T1000 (cell line): ENCODE measurements at places on chromosomes 7 and 10.

GRCh38 chr10:74145133-74145532 lies 5.5 kb downstream of the AP3M1 start:
- DNase-seq, result no peak

- DNase-seq, result peak; percentile 51
Measured at GRCh38 chr7:140640727-140641523, at the start of gene DENND2A. TSS of gene DENND2A (minus strand) at chr7:140640813. CDS start at chr7:140602397, 38,416 bp downstream.

DNA sequence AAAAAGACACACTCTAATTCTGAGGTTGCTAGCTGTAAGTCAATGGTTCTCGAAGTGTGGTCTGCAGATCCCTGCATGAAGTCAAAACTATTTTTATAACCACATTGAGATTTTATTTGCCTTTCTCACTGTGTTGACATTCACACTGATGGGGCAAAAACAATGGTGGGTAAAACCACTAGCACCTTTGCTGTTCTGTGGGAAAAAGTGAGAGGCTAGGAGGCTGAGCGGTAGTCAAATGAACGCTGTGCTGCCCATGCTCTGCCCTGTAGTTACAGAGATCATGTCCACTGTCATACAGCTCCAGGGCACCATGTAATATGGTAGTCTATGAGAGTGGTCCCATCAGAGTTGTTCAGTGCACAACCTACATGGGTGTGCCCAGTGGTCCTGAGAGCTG lies 21.6 kb upstream of the PDCD4 start:
- DNase-seq, result no peak

GRCh38 chr7:32059289-32060011 lies 10.8 kb downstream of the PDE1C start:
- no peak for DNase-seq

- DNase-seq, result no peak
Measured at GRCh38 chr7:156680281-156680680, 39.7 kb downstream of the RNF32 start.

DNA sequence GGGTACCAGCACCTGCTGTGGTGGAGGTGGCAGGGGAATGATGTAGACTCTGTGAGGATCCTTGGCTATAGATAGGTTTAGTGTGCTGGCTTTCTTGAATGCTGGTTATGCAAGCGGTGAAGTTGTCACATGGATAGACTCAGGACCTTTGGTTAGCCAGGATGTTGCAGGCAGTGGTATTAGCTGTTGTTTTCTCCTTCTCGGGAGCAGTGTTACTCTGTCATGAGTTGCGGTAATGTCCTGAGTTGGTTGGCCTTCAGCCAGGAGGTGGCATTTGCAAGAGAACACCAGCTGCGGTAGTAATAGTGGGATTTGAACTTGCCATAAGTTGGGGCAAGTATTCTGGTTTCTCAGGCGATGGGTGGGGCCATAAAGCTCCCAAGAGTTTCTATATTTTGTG lies 10.8 kb downstream of the AGK start:
- no peak for DNase-seq

GRCh38 chr10:70584909-70585544 lies 17.5 kb downstream of the PRF1 start:
- DNase-seq, result no peak

DNA sequence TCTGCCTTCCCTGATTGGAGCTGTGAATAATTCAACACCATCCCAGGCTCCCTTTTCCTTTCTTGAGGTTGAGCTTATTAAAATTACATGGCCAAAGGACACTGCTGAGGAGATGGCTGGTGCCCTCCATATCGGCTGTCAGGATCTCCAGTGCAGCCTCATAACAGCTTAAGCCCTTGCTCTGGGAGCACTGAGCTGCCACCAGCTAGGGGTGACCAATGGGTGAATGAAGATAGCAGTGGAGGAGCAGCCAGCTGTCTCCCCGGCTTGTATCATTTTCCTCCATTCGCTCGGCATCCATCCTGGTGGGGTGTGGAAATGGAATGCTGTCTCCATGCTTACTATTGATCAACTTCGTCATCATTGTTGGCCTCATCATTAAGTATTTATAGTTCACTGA lies 154.6 kb downstream of the TMEM178B start:
- DNase-seq, result no peak

GRCh38 chr7:101953248-101953819 lies 135.9 kb downstream of the CUX1 start:
- DNase-seq, result no peak

- no peak for DNase-seq
Measured at GRCh38 chr7:90736968-90737939, 141.1 kb downstream of the CDK14 start.

- DNase-seq, result no peak
Measured at GRCh38 chr10:129755158-129755591, 208.9 kb downstream of the EBF3 start.

DNA sequence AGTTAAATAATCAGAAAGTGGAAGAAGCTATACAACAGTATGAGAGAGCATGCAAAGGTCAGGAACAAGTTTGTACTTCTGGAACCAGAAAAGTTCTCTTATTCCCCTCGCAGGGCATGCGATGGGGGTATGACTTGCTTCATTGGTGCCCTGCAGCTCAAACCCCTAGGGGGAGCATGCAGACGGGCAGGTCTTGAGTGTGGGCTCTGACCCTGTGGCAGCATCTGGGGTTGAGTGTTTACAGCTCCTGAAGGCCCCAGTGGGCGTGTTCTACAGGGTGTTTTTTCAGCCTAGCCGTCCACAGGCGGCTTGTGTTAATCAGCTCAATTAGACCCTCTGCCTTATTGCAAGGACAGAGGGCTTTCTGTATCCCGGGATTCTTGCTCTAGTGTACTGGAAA lies 44.5 kb downstream of the KIF20B start:
- DNase-seq, result no peak
